CD8-positive, alpha-beta T cell (primary cell): ENCODE measurements at places on chromosomes 3 and 15.

GRCh38 chr3:42042747-42043098 is 48.4 kb upstream of the TRAK1 start:
- no peak for DNase-seq

DNA sequence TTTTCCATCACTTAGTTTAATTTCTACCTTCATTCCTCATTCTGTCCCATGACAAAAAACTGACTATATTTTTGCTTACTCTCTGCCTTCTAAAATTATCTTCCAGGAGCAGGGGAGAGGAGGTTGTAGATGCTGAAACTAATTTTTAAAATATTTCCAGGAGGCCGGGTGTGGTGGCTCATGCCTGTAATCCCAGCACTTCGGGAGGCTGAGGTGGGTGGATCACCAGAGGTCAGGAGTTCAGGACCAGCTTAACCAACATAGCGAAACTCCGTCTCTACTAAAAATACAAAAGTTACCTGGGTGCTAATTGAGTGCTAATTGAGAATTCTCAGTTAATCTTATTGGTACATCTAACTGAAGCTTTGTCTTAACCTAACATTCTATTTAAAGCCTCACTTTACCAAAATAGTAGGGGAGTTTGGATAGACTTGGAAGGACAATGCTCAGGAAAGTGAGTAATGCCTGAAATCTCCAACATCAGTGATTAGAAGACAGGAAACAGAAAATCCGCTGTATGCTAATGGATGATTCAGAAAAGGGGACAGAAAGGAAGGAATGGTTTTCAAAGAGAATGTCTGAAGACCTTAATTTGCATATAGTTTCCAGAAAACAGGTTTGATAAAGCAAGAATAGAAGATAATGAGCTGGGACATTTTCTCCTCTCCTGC is 336.1 kb downstream of the GBE1 start:
- no peak for DNase-seq

DNA sequence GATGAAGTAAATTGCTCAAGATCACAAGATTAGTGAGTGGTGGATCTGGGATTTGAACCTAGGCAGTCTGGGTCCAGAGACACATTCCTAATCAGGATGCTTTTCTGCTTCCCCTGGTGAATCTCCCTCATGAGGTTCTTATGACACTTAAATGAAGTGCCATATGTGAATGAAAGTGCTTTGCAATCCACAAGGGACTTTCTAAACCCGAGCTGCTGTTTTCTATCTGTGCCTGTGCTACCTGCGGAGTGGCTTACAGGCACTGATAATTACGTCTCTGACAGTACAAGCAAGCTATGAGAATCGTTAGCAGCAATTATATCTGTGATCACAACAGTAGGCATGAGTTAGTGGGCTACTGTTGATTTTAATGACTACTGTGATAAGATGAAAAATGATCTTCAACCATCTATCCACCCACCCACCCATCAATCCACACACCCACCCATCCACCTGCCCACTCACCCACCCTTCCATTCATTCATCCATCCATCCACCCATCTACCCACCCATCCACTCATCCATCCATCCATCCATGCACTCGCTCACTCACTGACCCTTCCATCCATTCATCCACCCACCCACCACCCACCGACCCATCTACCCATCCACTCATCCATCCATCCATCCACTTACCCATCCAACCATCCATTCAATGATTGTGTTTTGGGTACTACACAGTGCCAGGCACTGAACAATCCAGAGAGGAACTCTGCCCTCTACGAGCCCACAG is 51.8 kb downstream of the ATP2B2 start:
- DNase-seq, result no peak

GRCh38 chr15:58608129-58608590 is 141.3 kb downstream of the ADAM10 start:
- DNase-seq, result no peak

DNA sequence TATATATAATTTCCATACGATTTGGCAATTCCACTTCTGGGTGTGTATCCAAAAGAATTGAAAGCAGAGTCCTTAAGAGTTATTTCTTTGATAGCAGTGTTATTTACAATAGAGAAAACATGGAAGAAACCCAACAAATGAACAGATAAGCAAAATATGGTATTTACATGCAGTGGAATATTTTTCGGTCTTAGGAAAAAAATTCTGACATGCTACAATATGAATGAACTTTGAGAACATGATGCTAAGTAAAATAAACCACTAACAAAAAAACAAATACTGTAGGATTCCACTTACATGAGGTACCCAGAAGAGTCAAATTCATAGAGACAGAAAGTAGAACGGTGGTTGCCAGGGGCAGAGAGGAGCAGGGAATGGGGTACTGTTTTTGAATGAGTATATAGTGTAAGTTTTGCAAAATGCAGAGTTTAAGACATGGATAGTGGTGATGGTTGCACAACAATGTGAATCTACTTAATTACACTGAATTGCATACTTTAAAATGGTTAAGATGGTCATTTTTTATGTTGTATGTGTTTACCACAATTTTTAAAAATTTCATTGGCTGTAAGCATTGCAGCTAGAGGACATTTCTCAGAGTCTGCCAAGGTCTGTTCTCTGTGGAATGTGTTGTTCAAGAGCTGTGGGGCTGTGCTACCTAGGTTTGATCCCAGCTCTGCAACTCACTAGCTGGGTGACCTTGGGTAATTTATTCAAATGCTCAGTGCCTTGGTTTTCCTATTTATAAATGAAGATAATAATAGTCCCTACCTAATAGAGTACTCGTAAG is 122.1 kb downstream of the MEX3B start:
- no peak for DNase-seq

DNA sequence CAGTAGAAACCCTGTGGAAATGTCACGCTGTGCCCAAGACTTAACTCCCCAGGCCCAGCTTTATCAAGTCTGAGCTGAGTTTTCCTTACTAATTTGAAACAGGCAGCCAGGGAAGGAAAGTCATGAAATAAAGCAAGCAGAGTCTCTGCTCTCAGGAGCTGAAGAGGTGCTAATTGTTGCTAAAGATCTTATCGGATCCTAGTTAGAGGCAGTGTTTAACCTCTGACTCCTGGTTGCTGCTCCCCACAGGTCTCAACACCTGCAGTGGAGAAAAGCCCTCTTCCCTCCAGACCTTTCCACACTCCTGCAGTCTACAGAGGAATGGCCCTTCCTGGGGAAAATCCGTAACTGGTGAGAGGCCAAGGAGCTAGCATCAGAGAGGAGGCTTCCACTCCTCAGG is 628.2 kb downstream of the NTRK3 start:
- DNase-seq, result no peak

GRCh38 chr3:116155841-116156240 is 289.4 kb downstream of the LSAMP start:
- no peak for DNase-seq

DNA sequence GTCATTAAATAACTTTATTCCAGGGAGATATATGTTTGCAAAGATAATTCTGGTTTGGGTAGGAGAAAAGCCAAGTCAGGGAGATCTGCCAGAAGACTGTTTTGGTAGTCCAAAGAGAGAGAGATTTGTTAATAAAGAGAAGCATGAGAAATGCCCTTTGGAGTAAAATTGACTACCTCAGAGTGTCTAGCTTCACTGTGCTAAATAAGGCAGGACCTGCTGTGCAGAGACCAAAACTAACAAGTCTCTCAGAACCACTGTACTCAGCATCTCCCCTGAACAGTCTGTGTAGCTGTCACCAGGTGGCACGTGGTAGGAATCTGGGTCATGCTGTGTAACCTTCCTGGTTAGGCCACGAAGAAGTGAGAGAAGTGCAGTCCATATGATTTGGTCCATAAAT is 31.6 kb upstream of the SLC35G2 start:
- peak; percentile 56 for DNase-seq

GRCh38 chr15:73959012-73959581 is 32.8 kb downstream of the LOXL1 start:
- peak; percentile 43 for DNase-seq

DNA sequence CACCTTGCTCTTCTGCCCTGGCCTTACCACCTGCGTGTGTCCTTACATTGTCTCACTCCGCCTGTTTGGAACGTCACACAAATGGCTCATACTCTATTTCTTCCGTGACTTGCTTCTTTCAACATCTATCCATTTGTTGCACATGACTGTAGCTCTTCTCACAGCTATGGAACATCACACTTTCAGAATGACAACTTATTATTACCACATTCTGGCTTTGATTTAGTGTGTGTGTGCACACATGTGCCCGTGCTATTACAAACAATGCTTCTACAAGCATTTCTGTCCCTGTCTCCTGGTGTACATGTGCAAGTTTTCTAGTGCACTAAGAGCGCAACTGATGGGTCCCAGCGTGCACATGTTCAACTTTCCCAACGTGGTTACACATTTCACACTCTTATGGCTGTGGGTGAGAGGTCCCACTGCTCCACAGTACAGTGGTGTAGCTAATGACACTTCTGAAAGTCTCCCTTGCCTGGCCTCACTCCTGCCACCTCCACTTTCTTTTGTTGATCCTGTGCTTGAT is 37.8 kb downstream of the PTH1R start:
- DNase-seq, result peak; percentile 34

- no peak for DNase-seq
These were observed 165.5 kb upstream of the FEZF2 start for GRCh38 chr3:62538691-62539356.

- DNase-seq, result no peak
These were observed 3.6 kb upstream of the NMD3 start for GRCh38 chr3:161217496-161217895.

DNA sequence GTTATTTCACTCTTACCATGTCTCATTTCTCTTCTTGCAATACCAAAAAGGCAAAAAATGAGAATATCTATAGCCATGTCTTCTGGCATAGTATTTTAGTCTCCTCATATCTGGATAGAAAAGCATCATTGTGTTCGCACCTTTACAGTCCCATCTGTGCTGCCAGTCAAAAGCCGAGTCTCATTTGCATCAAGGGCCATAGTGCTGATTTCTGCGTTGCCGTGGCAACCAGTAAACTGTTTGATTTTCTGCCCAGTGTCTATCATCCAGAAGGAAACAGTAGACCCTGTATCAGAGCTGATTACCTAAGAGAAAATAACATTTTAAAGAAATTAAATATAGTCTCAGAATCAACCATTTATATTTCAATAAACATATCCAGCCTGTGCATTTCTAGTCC is 86.1 kb upstream of the SERPINI2 start:
- no peak for DNase-seq

- no peak for DNase-seq
These were observed 113.7 kb downstream of the GREM1 start for GRCh38 chr15:32831485-32831884.

DNA sequence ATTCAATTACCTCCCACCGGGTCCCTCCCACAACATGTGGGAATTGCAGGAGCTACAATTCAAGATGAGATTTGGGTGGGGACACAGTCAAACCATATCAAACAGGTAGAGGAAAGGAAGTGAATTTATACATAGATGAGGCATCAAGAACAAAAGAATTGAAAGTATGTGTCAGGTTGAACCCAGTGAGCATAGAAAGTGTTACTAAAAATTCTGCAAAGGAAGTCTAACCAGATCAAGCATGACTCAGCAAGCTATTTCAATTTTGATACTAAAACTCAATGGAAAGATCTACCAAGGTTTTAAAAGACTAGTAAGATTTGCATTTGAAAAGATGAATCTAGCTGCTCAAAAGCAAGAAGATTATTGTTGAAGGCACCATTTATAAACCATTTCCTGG is 323.0 kb downstream of the ROBO2 start:
- no peak for DNase-seq

DNA sequence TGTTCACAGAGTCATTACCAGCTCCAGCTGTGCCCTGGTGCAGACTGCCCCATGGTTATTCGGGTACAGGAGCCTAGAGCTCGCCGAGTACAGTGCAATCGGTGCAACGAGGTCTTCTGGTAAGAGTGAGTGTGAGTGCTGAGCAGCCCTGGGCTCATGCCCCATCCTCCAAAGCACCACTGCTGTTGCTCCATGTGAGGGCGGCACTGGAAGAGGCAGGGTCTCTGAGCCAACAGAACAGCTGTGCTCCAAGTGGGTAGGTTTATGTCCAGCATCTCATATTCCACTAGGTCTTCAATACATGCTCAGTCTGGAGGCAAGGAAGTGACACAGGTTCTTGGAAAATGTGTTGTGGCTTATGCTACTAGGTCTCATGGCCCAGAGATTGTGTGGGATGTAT is 19.5 kb upstream of the P4HTM start:
- no peak for DNase-seq

- DNase-seq, result no peak
These were observed 64.4 kb downstream of the P2RY1 start for GRCh38 chr3:152899306-152899705.

DNA sequence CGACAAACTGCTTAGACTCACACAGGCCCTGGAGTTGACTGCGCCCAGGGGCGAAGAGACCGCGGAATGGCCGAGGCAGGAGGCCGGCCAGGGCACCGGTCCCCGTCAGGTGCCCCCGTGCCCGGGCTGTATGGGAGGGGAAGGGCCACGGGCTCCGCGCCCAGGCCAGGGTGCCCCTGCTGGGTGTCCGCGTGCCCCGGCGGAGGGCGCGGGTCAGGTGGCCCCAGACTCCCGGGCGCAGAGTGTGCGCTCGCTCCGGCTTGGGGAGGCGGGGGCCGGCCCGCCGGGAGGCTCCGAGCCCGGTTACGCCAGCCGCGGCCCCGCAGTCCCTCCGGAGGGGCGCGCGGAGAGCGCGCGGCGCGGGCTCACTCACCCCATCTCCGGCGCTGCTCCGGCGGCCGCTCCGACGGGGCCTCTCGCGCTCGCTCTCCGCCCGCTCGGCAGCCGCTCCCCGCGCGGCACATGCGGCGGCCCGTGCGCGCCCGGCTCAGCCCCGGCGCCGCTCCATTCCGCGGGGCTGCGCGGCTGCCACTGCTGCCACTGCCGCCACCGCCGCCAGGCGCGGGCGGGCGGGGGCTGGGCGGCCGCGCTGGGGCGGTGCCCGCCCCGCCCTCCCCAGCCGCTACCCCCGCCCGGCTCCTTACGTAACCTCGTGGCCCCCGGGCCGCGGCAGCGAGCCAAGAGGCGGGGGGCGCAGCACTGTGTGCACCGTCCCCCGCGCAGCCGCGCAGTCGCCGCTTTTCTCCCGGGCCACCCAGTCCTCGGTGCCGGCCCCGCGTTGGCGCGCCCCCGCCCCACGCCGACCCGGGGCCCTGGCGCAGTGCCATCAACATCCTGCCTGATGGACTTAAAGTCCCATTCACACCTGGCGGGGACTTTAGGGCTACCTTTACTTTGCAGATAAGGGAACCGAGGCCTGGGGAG is at the start of gene HOMER2:
Gene HOMER2, minus strand, starts transcription at position 563 of the 924 bp plus-strand sequence. Its CDS starts 185 bp downstream, at position 378.
- DNase-seq, result no peak

DNA sequence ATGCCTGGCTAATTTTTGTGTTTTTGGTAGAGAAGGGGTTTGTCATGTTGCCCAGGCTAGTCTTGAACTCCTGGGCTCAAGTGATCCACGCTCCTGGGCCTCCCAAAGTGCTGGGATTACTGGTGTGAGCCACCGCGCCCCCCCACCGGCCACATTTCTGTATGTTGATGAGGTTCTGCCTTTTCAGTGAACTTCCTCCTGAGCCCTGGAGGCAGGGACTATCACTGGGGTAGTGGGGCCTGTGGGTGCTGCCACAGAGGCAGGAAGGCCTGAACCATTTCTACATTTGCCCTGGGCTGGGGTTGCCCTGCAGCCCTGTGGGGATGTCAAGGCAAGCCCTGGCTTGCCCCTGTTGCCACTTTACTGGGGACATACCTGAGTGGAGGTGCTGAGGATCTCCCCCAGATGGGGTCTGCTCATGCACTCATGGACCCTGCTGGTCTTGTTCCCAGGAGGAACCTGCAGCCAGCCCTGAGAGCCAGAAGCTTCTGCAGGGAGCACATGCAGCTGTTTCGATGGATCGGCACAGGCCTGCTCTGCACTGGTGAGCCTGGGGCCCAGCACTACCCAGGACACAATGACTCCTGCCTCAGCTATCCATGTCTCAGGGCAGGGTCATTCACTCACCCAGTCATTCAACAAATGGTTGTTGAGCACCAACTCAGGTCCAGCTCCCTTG is 5.7 kb downstream of the SLC28A1 start:
- no peak for DNase-seq

- DNase-seq, result no peak
These were observed 161.4 kb upstream of the NANOGP8 start for GRCh38 chr15:35246451-35246850.
